ENCODE measurements at places on chromosomes 11 and 22. TPM values are rescaled to one million over a fixed set of nuclear protein-coding genes. Genes with fewer than 3 reads are reported as not detected.

DNA sequence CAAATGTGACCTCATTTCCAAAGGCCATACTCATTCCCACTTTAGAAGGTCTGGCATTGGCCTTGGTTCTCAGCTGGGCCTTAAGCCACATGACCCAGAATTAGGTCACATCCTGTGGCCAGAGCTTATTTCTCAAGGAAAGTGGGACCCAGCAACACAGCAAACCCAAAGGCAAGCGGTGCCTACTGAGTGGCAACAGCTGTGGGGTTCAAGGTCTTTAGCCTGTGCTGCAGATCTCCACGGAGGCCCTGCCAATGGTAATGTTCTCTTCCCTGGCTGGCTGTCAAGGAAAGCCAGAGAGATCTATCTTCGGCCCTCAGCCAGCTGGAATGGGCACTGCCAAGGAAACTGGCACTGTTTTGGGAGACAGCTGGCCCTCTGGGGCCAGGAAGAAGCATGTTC is 41.5 kb upstream of the TP53I11 start:
- no peak for DNase-seq

- DNase-seq: no peak
These were observed 10.6 kb upstream of the PPP6R3 start for GRCh38 chr11:68449951-68450350.

GRCh38 chr11:129894278-129895125 is 876 bp downstream of the NFRKB start:
- DNase-seq: no peak

DNA sequence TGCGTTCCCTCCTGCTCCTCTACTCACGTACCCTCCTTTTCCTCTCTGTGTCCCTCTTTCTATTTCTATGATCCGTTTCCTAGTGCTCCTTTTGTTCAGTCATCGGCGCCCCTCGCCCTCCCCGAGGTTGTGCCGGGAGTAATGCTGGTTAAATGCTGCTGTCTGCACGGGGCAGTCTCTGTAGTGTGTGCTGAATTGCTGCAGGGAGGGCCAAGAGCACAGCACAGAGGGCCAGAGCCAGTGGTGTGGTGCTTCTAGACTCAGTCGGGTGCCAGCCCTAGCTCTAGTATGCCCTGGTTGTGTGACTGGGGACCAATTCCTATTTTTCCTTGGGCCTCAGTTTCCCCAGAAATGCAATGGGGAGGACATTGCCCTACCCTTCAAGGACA is 98.3 kb downstream of the PKNOX2 start:
- no peak for DNase-seq

GRCh38 chr11:130560781-130561109 is 112.3 kb downstream of the ADAMTS15 start:
- DNase-seq: no peak

- DNase-seq: no peak
These were observed 24.0 kb upstream of the CREB3L1 start for GRCh38 chr11:46253258-46254132.

DNA sequence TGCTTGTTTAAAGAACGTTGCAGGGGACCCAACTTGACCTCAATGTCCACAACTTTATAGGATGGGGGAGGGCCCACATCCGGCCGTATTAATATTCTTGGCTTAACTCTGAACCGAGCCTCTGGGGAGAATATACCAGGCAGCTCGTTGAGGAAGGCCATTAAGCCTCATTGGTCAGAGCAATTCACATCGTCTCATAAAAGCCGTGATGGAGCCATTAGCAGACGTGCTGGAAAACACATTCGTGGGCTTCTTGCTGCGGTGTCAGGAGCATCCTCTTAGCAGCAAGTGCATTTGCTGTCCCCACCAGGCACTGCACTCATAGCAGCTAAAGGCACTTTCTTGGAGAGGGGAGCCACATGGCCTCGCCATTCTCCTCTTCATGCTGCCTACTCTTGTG is 14.9 kb downstream of the DSCAML1 start:
- no peak for DNase-seq

GRCh38 chr11:93757301-93757700 is 15.8 kb downstream of the C11orf54 start:
- DNase-seq: no peak

GRCh38 chr11:10327254-10327653 is 22.4 kb downstream of the ADM start:
- DNase-seq: no peak

DNA sequence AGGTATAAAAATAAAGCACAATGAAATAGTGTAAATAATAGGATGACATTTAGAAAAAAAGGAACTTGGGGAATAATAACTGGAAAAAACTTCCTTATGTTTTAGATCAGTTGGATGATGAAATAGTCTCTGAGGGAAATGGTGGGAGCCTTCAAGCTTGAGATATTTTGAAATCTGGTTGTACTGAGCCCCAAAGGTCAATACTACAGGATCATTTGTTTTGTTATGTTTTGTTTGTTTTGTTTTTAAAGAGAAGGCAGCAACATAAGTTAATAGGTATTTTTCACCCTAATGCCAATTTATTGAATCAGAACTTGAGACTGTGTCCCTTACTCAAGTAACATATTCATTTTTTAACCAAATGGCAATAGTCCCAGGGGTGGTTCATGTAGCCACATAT is 393.1 kb downstream of the ETS1 start:
- DNase-seq: no peak

GRCh38 chr22:29031227-29032011 is 30.2 kb downstream of the C22orf31 start:
- DNase-seq: no peak

- DNase-seq: no peak
These were observed 10.4 kb upstream of the SREBF2 start for GRCh38 chr22:41822317-41823057.

- no peak for DNase-seq
These were observed 4.8 kb downstream of the ARHGEF17 start for GRCh38 chr11:73312851-73313327.

DNA sequence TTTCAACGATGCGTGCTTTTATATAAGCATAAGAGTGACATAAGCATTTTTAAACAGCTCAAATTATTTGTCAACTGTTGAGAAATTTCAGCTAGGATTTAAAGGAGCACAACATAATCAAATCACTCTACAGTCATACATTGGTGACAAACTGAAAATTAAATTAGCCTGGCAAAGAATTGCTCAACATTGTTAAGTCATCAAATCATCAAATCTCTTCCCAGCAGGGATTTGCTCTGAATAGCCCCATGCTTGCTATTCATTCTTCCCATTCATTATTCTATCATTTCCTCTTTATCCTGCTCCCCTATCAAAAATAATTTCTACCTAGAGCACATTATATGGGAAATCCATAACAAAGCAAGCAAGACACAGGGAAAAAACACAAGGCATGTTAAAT is 198.7 kb upstream of the LUZP2 start:
- no peak for DNase-seq

GRCh38 chr22:50258361-50259292 is 2.9 kb downstream of the MAPK12 start:
- no peak for DNase-seq

GRCh38 chr22:47605441-47605840 is 843.0 kb downstream of the TBC1D22A start:
- DNase-seq: no peak

The NXPE2 gene
- 0.14 TPM for total RNA-seq

The PRDM11 gene
- total RNA-seq: 16.0 TPM

The FADD gene
- 12.8 TPM for total RNA-seq

The GLYATL1 gene
- total RNA-seq: not detected

The ZNF214 gene
- 1.9 TPM for total RNA-seq

The CRACR2B gene
- total RNA-seq: 24.3 TPM

The TAF1D gene
- total RNA-seq: 32.4 TPM

The CTSW gene
- 1.1 TPM for total RNA-seq

The CRYBA4 gene
- total RNA-seq: not detected

The CD3E gene
- total RNA-seq: 0.70 TPM

The FXYD2 gene
- total RNA-seq: 2.7 TPM

The FERMT3 gene
- total RNA-seq: 9.6 TPM

The ZFP91 gene
- 61.1 TPM for total RNA-seq
